Stimulated activated CD4-positive, alpha-beta T cell treated with anti-CD3 and anti-CD28 coated beads, Interleukin-15, amount 100 ng/mL, for 1 hour (primary cell): ENCODE measurements at places on chromosomes 1 and 21.
A peak's percentile ranks its signal among the peaks of the same experiment; 100 is the strongest.

- no peak for DNase-seq
Observed at GRCh38 chr1:185785586-185785985, 51.4 kb downstream of the HMCN1 start.

GRCh38 chr1:74468982-74469603, 43.3 kb downstream of the LRRC53 start:
- DNase-seq = no peak

- no peak for DNase-seq
Observed at GRCh38 chr21:36255663-36256062, 64.3 kb upstream of the MORC3 start.

GRCh38 chr21:44556879-44557278, 1.7 kb downstream of the KRTAP10-3 start:
- DNase-seq = no peak

GRCh38 chr1:77757066-77757584, 2.5 kb downstream of the USP33 start:
- no peak for DNase-seq

DNA sequence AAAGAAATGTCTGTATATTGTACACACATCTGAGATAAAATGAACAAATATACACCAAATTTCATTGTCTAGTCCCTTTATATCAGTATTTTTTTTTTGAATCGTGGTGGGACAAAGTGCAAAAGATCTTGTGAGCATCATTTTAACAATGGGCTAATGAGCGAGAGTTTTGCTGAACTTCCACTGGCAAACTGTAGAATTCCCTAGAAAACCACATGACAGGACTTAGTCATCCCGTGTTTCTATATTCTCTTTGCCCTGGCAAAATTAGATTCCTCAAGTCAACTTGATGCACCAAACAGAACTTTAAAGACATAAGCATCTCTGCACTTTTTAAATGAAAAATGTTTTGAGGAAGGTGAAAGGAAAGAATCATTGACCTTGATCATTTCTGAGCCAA, 488.2 kb upstream of the PTBP2 start:
- no peak for DNase-seq

- DNase-seq = no peak
Observed at GRCh38 chr21:42609811-42610210, 43.6 kb upstream of the PDE9A start.

- DNase-seq = no peak
Observed at GRCh38 chr1:41315146-41315822, 46.0 kb upstream of the FOXO6 start.

- DNase-seq = peak; percentile 13
Observed at GRCh38 chr1:15246960-15247614, at the start of gene FHAD1. Gene FHAD1 (plus strand): TSS chr1:15247223. CDS start chr1:15251785, 4,562 bp downstream.

- DNase-seq = peak; percentile 36
Observed at GRCh38 chr1:42957880-42958487, 684 bp downstream of the SLC2A1 start.

GRCh38 chr21:32507342-32507919, 77.9 kb downstream of the TCP10L start:
- no peak for DNase-seq

GRCh38 chr1:74775735-74776134, 42.8 kb downstream of the TYW3 start:
- DNase-seq = no peak

GRCh38 chr1:89262643-89263042, 10.0 kb downstream of the GBP5 start:
- no peak for DNase-seq

DNA sequence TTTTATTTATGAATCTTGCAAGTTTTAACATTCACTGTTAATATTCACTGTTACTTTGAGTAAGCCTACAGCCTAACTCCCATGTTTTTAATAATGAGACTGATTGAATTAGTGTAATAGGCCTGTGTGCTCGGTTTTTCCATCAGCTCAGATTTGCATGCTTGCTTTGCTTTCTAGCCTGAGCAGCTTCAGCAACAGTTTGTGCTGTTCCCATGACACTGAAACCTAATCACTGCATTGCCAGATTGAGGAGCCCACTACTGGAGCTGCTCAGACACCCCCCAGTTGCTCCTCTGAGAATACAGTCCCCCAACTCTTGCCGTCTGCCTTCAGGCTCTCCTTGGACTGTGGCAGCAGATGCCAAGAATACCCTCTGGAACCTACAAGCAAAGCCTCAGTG, 695.4 kb downstream of the BRINP3 start:
- DNase-seq = no peak

GRCh38 chr21:25964015-25964414, 206.6 kb downstream of the APP start:
- DNase-seq = no peak

DNA sequence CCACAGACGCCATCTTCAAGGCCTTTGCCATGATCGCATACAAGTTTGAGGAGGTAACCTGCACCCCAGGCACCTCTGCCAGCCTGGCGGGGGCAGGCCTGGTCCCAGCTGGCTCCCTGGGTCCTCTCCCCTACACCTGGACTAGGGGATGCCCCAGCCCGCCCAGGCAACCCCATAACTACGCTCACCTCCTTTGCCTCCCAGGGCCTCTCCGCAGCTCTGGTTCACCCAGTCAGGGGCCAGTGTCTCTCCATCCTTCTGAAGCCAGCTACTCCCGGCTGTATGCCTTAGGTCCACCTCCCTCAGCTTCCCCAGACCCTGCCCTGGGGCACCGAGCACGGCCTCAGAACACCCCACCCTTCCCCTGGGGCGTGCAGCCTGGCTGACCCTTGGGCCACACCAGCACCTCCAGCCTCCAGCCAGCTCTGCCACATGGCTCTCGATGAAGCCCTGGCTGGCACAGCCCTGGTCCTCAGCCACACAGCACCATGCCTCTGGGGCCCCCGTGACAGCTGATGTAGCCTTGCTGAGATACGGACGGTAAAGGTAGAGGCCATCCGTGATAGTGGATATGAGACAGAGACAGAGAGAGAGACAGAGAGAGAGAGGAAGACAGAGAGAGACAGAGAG, 80.4 kb upstream of the COL6A1 start:
- DNase-seq = no peak

GRCh38 chr1:243345205-243345604, 89.4 kb downstream of the SDCCAG8 start:
- DNase-seq = no peak

- DNase-seq = no peak
Observed at GRCh38 chr1:228270032-228270431, 62.2 kb downstream of the OBSCN start.

- DNase-seq = no peak
Observed at GRCh38 chr1:59356627-59357026, 59.7 kb downstream of the FGGY start.

- no peak for DNase-seq
Observed at GRCh38 chr1:156065212-156065611, 4.3 kb downstream of the RAB25 start.

- DNase-seq = no peak
Observed at GRCh38 chr1:145601593-145601992, 6.2 kb upstream of the GPR89A start.

DNA sequence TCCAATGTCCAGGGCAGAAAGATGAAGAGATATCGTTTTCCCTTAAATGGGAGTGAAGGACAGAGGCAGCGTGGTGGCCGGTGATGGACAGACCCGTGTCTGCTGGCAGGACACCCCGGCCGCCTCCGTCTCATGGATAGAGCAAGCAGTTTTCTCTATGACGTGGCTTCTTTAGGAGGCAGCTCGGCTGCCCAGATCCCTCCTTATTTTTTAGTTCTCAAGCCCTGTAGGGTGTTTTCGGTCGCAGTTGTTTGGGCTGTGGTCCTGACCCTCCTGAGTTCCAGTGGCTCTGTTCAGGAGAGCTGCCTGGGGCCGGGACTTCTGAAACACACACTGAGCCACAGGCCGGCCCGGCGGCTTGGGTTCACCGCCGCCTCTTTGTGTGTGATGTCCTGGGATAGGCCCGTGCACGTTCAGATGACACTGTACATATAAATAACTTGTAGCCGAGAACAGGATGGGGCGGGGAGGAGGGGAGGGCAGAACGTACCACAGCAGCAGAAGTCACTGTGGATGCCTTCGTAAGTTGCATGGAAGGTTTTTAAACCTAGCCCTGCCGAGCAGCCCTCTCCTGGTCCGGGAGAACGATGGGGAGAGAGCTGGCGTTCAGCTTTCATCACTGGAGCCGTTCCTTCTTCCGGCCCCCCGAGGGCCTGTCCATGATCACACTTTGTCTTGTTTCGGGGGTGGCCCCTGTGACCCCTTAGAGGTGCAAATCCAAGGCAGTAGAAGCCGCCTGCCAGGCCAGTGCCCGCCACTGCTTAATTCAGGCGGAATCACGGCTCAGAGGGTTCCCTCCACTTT, 65.2 kb downstream of the SIK1 start:
- no peak for DNase-seq

GRCh38 chr1:47147047-47147785, 10.0 kb downstream of the CYP4A22 start:
- DNase-seq = no peak

- no peak for DNase-seq
Observed at GRCh38 chr21:15567191-15567590, 162.6 kb upstream of the USP25 start.

DNA sequence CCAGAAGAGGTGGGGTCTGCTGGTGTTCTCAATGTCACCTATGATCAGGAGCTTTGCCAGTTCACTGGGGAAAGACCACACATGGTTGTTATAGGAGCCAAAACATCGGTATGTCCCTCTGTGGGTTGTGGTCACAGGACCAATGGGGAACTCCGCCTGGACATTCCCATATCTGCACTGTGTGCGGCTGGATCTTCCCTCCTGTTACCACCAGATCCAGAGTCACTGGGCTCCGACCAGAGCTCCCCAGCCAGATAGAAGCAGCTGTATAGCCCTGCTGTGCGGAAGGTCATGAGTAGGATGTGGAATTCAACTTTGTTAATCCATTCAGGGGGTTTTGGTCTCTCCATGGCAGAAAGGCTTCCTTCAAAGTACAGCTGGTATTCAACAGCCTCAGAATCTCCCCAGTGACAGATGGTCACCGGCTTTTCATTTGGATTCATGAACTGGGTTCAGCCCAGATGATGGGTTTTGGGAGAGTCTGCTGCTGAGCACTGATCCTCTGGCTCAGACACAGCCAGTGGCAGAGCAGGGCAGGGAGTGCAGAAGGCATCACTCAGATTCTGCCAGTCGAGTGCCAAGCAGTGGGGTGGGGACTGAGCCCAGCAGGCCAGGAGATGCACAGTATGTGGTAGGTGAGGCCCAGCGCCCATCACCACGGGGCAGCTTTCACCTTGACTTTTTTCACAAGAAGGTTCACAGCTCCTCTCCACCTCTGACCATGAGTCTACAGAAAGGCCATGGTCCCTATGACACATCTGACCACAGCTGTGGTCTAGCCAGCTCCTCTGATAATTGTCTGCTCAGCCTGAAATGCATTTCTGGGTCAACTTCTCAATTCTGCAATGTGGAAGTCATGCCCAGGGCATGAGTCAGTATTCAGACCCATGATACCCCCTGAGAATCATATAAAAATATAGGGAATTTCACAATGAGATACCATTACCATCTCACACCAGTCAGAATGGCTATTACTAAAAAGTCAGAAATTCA, 2.9 kb upstream of the SHCBP1L start:
- DNase-seq = no peak

DNA sequence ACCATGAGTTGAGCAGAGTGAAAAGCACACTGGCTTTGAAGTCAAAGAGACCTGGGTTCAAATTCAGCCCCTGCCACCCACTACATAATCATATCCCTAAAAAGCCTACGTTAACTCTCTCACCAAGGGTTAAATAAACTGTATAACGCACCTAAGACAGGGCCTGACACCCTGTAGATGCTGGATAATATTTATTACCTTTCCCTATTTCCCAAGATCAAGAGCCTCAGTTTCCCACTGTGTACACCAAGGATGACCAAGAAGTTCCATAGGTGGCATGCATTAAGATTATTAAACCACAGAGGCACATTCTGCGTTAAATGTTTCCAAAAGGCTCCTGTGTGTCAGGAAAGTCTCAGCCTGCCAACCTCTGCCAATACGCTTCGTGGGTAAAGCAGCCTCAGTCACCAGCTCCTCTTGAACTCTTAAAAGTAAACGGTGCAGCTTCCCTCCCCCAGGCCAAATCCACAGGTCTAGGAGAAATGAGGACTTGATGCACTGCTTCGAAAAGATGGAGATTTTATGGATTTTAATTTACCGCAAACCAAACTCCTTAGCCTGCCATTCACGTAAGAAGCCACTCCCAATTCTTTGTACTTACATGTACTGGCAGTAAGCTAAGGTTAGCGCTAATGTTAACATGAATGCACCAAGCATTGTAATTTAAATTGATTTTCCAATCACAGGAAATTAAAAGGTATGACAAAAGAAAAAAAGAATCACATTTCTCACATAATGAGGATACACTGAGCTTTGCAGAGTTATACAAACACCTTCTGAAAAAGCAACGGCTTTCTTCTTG, 2.6 kb downstream of the USP24 start:
- no peak for DNase-seq

DNA sequence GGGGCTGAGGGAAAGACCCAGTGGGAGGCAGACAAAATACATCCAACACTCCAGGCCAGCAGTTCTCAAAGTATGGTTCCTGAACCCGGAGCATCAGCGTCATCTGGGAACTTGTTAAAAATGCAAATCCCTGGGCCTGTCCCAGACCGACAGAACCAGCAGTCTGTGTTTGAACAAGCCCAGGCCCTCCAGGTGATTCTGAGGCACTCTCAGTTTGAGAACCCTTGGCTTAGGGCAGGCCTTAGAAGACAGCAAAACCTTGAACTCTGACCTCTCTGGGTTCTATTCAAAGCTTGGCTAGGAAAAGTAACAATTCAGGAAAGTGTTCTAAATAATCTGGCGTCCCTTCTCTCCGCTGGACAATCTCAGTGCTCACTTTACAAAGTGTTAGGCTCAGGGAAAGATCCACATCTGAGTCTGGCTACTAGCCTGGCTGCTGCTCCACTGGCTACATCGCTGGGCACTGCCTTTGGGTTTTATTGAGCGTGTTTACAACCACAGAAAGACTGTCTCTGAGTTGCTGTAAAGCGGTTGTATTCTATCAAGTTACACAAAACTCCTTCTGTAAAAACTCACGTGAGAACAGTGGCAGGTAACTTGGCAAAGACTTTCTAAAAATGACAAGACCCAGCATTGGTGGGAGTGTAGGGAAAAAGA, 166.1 kb downstream of the HIVEP3 start:
- DNase-seq = no peak

DNA sequence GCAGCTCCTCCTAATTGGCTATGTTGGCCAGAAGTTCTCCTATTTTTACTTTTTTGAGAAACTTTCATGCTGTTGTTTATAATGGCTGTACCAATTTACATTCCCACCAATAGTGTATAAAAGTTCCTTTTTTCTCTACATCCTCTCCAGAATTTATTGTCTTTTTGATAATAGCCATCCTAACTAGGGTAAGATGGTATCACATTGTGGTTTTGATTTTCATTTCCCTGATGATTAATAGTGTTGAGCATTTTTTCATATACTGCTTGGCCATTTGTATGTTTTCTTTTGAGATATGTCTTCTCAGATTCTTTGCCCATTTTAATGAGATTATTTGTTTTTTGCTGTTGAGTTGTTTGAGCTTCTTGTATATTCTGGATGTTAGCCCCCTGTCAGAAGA, 46.8 kb downstream of the NTMT2 start:
- no peak for DNase-seq

GRCh38 chr1:48869116-48869893, 92.6 kb upstream of the BEND5 start:
- DNase-seq = no peak

- no peak for DNase-seq
Observed at GRCh38 chr1:170064821-170065220, 9.7 kb downstream of the KIFAP3 start.
